WERI-Rb-1 (cell line): ENCODE measurements at places on chromosomes 7 and 10.
A peak's percentile ranks its signal among the peaks of the same experiment; 100 is the strongest.

DNA sequence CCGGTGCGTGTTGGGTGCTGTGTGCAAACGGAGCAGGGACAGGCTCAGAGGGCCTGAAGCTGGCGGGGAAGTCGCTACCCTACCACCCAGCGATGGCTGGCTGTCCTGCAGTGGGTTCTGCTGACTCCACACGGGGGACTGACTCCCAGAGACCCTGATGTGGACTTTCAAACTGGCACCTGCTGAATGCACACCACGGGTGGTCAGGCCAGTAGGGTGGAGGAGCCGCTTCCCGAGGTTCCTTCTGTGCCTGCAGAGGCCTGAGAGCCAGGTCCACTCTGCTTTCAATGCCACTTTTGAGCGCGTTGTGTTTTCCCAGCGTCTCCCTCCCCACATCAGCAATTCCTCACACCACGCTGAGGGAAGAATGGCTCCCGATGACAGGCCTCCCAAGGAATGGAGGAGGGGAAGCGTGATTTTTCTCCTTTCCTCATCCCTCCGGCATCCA, 135.3 kb downstream of the ADARB2 start:
- no peak for DNase-seq

DNA sequence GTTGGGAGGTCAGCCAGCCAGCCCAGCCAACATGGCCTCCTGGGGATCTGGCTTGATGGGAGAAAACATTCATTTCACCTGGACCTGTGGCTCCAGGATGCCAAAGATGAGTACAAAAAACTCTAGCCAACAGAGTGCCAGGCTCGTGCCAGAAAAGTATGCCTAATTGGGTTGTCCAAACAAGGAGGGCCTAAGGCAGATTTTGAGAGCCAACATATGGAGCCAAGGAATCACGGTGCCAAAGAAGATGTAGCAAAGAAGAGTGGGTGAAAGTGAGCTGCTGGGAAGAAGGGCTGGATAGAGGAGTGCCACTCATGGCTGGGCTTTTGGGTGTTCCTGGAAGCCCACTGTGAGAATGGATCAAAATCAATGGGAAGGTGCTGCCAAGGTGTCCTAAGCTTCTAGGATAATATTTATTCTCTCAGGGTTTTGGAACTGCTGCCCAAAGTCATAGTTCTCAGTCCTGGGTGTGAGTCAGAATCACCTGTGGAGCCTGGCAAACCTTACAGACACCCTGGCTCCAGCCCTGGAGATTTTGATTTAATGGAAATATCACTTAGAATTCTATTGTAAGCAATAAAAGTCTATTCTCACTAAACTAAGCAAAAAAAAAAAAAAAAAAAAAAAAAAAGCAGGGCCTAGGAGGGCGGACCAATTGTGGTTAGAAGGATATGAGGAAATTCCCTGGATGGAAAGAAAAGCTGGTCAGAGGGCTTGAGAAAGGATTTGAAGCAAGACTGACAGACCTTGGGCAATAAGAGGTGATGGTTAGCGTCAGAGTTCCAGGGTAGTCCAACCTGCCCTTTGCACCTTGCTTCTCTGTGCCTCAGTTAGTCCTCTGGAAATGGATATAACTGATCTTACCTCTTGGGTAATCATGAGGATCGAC, 182.2 kb upstream of the PRR15 start:
- no peak for DNase-seq

- no peak for DNase-seq
Measured at GRCh38 chr10:68463365-68464093, 8.2 kb downstream of the DNA2 start.

DNA sequence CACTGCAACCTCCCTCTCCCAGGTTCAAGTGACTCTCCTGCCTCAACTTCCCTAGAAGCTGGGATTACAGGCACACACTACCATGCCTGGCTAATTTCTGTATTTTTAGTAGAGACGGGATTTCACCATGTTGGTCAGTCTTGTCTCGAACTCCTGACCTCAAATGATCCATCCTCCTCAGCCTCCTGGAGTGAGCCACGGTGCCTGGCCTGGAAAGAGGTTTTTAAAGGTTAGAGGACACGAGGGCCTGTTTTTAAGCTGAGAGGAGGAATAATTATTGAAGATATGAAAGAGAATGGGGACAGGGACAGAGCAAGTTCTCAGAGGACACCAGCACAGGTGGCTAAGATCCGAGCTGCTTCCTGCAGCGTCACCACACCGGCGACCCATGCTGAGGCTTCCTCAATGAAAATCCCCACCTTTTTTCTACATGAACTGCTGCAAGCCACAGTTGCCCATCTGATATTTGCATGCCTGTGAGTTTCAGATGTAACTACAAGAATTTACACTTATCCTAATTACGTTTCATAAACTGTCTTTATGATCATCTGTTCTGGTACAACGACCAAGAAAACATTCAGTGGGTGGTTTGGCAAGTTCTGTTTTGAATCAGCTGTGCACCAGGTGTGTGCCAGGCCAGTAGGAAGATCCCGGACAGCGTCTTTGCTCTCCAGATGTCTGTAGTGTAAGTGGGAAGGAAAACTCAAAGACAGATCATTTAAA, 76.0 kb downstream of the HIP1 start:
- DNase-seq: no peak

- DNase-seq: no peak
Measured at GRCh38 chr10:65312876-65313275, 1613.0 kb upstream of the LRRTM3 start.

DNA sequence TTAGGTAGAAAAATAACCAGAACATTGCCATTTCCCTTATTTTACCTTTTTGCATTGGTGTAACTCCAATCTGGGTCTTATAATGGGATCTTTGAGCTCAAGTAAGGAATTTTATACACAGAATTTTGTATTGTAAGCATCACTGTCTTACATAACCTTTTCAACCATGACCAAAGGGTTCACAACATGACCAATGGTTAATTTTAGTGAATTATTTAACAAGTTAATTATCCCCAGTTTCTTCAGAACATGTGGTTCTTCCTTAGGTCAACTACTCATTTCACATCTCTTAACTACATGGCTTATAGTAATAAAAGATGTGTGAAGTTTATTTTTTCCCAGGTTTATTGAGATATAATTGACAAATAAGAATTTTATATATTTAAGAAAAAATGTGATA, 74.2 kb upstream of the RHOBTB1 start:
- DNase-seq: no peak

GRCh38 chr7:132211971-132212370, 364.3 kb downstream of the PLXNA4 start:
- no peak for DNase-seq

DNA sequence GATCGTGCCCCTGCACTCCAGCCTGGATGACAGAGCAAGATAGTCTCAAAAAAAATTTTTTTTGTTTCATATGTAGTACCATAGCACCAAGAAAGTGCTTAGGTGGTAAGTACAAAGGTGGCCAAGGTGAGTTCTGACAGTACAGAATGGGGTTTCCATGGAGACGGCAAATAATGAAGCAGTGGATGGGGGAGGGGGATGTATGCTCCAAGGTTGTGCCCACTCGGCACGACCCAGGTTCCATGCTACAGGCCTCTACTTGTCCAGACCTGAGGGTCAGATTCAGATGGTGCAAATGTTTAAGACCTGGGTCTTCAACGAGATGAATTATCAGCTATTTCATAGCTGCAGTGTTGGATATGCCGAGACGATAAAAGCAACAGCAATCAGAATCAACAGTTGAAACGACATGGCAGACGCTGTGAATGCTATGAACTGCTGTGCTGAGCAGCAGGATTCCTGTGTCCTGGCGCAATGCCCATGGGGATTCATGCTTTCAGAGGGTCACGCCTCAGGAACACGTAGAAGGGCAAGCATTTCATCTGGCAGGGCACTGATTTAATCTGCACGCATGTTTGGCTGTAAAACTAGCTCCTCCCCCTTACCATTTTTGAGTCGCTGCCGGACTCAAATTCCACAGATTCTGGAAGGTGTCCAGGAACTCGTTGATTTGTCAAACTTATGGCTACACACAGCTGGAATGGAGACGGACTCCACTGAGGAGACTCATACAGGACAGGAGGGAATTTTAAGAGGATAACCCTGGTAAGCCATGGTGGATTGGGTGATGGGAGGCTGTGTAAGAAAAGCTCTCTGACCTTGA, 256.5 kb downstream of the FRMD4A start:
- DNase-seq: no peak

- no peak for DNase-seq
Measured at GRCh38 chr10:11326241-11326640, 285.2 kb downstream of the USP6NL start.

DNA sequence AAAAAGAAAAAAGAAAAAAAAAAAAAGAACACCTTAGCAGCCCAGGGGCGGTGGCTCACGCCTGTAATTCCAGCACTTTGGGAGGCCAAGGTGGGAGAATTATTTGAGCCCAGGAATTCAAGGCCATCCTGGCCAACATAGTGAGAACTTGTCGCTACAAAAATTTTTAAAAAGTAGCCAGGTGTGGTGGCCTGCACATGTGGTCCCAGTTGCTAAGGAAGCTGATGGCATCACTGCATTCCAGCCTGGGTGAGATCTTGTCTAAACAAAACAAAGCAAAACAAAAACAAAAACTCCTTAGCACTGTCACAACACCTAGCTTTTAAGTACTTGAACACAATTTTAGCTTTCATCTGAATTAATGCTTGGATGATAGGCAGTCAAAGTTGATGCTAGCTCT, 86.3 kb upstream of the MKLN1 start:
- DNase-seq: no peak

- DNase-seq: no peak
Measured at GRCh38 chr7:129163875-129164544, 19.5 kb downstream of the TSPAN33 start.

- DNase-seq: peak; percentile 97
Measured at GRCh38 chr7:140696024-140696679, 356 bp upstream of the NDUFB2 start.

GRCh38 chr10:123870260-123870659, 21.3 kb downstream of the CPXM2 start:
- DNase-seq: no peak

DNA sequence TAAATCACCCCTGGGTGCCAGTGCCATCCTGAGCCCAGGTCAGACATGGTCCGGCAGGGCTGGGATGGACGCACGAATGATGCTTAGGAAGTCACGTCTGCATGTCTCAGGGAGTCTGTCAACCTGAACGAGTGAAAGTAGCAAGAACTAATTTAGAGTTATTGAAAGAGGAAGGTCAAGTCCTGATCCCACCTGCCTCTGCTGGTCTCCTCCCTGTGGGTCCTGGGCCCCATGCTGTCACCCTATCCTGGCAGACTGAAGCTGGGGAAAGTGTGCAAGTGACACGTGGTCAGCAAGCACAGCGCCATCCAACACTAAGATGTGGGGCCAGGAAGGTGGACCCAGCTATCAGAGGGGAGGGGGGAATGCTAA, 26.1 kb upstream of the GRID1 start:
- no peak for DNase-seq

- DNase-seq: no peak
Measured at GRCh38 chr10:57754803-57755202, 512.9 kb downstream of the IPMK start.

GRCh38 chr10:15789793-15790525, 70.2 kb upstream of the ITGA8 start:
- DNase-seq: no peak

DNA sequence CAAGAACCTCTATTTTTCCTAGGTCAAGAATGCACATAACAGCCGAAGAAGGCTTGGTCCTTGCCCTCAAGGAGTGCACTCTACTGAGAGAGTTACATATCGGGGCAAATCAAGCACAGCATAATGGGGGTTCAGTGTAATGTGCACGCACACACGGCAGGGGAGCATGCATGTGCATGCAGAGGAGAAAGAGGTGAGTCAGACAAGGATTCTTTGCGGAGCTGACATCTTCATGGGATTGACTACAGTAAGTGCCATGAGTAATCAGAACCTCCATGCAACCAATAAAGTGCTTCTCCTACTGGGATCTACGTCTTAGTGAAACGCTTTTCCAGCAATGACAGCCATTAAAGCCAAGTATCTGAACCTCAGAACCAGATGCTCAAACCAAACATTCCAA, 123.6 kb downstream of the RNF216 start:
- no peak for DNase-seq

- peak; percentile 68 for DNase-seq
Measured at GRCh38 chr10:132654708-132655661, 117.4 kb downstream of the INPP5A start.

- no peak for DNase-seq
Measured at GRCh38 chr7:38232502-38233366, 40.7 kb downstream of the TARP start.

DNA sequence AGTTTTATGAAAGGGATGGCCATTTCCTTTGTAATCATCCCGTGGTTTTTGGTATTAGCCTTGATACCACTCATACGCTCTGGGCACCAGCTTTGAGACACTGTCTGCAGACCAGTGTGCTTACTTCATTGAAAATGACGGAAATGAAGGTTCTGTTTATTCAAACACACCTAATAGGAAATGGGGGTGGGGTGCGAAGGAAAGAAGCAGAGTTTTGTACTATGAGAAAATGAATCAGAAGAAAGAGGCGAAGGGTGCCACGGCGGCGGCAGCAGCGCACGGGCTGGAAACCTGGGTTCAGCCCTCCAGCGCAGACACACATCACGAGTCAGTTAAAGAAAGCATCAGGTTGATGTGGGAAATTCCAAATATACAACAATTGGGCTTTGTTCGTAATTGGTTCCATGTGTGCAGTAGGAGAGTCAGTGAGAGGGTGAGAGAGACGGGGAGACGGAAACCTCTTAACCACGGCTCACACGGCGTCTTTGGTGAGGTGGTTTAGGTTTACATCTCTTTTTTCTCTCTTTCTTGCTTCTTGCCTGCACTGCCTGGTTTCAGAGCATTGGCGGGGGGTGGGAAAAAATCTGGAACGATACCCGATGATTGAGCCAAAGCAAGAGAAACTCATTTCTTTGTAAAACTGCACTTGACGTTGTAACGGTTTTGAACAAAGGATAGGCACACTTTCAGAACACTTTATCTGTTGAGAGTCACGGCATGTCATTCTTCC, 321.2 kb downstream of the FRMD4A start:
- DNase-seq: no peak

GRCh38 chr10:78513986-78514385, 480.3 kb downstream of the RPS24 start:
- DNase-seq: no peak

GRCh38 chr10:12661671-12662070, 312.3 kb downstream of the CAMK1D start:
- no peak for DNase-seq

DNA sequence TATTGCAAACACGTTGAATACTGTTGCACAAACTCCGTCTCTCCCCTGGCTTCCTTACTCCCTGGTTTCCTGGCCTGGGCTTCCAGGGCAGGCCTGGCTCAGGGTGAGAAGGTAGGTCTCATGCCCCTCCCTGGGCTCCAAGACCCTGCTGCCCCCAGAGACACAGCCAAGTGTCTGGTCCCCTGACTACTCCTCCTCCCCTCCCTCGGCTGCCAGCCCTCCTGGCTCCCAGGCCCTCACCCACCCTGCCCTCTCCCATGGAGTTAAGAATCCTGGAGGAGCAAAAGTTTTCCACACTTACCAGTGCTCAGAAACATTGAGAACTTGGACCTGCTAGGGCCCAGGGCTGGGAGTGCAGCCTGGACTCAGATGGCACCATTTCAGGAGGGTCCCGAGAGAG, 47.2 kb upstream of the RABGEF1 start:
- no peak for DNase-seq

GRCh38 chr7:29325476-29325875, 130.9 kb downstream of the CHN2 start:
- no peak for DNase-seq

GRCh38 chr7:121397361-121397760, 1.3 kb upstream of the FAM3C start:
- no peak for DNase-seq

- DNase-seq: no peak
Measured at GRCh38 chr7:149562602-149563001, 65.0 kb upstream of the ZNF746 start.
